RWPE2 (cell line): ENCODE measurements at places on chromosomes 12 and 14.
A peak's percentile ranks its signal among the peaks of the same experiment; 100 is the strongest.

- DNase-seq: no peak
- no peak overlapping the region for H3K27ac ChIP-seq
- no peaks in the 10 kb centered on the region for H3K4me1 ChIP-seq
- H3K27me3 ChIP-seq: no peaks in the 10 kb centered on the region
Observed at GRCh38 chr12:33536431-33536830, 96.8 kb upstream of the SYT10 start.

GRCh38 chr14:93303659-93304058 lies 29.2 kb downstream of the BTBD7 start:
- H3K4me1 ChIP-seq: peaks cover 14% of the 10 kb centered on the region
- no peaks in the 10 kb centered on the region; the same call in 1 of the 2 replicates for H3K36me3 ChIP-seq
- no peak overlapping the region for H3K27ac ChIP-seq
- H3K27me3 ChIP-seq: no peaks in the 10 kb centered on the region

- no peak for DNase-seq
- H3K27me3 ChIP-seq: no peaks in the 10 kb centered on the region
Observed at GRCh38 chr14:37150414-37150813, 22.0 kb downstream of the SLC25A21 start.

- no peak for DNase-seq
- no peaks in the 10 kb centered on the region for H3K36me3 ChIP-seq
- H3K27ac ChIP-seq: no peak overlapping the region
- H3K4me1 ChIP-seq: peaks cover 4% of the 10 kb centered on the region
- no peaks in the 10 kb centered on the region for H3K27me3 ChIP-seq
Observed at GRCh38 chr12:10196210-10196609, 16.5 kb upstream of the GABARAPL1 start.

GRCh38 chr14:69682136-69682535 lies 70.7 kb downstream of the SUSD6 start:
- no peak for DNase-seq
- H3K27me3 ChIP-seq: no peaks in the 10 kb centered on the region
- no peak overlapping the region for H3K4me3 ChIP-seq
- H3K27ac ChIP-seq: no peak overlapping the region
- H3K36me3 ChIP-seq: no peaks in the 10 kb centered on the region

DNA sequence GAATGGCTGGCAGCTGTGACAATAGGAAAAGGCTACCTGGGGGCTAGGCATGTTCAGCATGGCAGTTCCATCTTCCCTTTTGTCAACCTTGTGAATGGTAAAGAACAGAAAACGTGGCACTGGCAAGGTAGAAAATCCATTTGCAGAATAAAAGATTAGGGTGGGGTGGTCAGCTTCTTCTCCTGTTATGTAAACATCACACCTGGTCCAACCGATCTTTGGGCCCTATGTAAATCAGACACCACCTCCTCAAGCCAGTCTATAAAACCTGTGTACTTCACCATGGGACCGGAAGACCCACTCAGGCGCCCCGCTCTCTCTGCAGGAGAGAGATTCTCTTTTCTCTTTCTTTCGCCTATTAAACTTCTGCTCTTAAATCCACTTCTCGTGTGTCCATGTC lies 19.6 kb upstream of the TMEM30B start:
- no peak overlapping the region for H3K27ac ChIP-seq
- no peak overlapping the region for H3K4me3 ChIP-seq
- H3K36me3 ChIP-seq: no peaks in the 10 kb centered on the region
- DNase-seq: no peak
- no peaks in the 10 kb centered on the region for H3K27me3 ChIP-seq

DNA sequence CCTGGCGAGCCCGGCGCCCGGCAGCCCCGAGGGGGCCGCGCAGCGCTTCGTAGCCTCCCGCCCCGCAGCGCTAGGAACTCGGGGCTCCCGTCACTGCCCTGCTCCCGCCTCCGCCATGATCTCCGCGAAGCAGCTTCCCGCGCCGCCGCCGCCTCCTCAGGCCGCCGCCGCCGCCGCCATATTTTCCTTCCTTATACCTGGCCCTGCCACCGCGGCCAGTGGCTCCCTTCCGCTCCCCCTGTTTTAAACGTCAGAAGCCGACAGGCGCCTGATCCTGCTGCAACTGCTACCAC lies 286 bp downstream of the PPP4R3A start:
- DNase-seq: no peak
- peaks cover 4% of the 10 kb centered on the region for H3K4me1 ChIP-seq
- H3K36me3 ChIP-seq: peaks cover 38% of the 10 kb centered on the region
- H3K27me3 ChIP-seq: no peaks in the 10 kb centered on the region
- H3K4me3 ChIP-seq: peak overlapping the region; percentile 78

- no peak overlapping the region for H3K27ac ChIP-seq
- H3K4me1 ChIP-seq: no peaks in the 10 kb centered on the region
- DNase-seq: no peak
- H3K36me3 ChIP-seq: no peaks in the 10 kb centered on the region
- peaks cover 61% of the 10 kb centered on the region for H3K27me3 ChIP-seq
- no peak overlapping the region for H3K4me3 ChIP-seq
Observed at GRCh38 chr12:41189395-41190251, 1.5 kb downstream of the PDZRN4 start.

- no peak for DNase-seq
- H3K27me3 ChIP-seq: no peaks in the 10 kb centered on the region
- no peaks in the 10 kb centered on the region for H3K4me1 ChIP-seq
- H3K4me3 ChIP-seq: no peak overlapping the region
Observed at GRCh38 chr14:52988139-52988538, 37.3 kb upstream of the FERMT2 start.

DNA sequence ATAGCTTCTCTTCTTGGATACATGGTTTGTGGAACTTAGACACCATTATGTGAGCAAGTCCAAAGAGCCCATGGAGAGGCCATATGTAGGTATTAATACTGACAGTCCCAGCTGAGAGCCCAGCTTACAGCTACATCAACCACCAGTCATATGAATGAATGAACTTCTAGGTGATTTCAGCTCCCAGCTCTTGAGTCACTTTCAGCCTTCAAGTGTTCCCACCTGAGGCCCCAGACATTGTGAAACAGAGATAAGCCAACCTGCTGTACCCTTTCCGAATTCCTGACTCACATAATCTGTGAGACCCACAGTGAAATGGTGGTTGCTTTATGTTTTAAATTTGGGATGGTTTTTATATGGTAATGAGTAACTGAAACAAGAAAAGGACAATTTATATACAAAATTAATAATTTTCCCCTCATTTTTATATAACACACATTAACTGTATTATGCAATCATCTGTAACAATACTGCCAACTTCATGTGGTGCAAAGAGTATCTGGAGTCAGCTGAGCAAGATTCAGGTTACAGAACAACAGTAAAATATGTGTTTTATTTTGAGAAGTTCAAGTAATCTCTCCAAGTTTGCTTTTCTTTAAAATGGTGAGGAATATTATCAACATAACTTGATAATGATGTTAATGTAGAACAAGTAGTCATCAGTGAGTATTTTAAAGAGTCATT lies 27.7 kb upstream of the FBXO33 start:
- no peak overlapping the region for H3K4me3 ChIP-seq
- H3K27ac ChIP-seq: no peak overlapping the region
- no peaks in the 10 kb centered on the region for H3K4me1 ChIP-seq
- no peaks in the 10 kb centered on the region for H3K27me3 ChIP-seq
- no peak for DNase-seq
- no peaks in the 10 kb centered on the region for H3K36me3 ChIP-seq

DNA sequence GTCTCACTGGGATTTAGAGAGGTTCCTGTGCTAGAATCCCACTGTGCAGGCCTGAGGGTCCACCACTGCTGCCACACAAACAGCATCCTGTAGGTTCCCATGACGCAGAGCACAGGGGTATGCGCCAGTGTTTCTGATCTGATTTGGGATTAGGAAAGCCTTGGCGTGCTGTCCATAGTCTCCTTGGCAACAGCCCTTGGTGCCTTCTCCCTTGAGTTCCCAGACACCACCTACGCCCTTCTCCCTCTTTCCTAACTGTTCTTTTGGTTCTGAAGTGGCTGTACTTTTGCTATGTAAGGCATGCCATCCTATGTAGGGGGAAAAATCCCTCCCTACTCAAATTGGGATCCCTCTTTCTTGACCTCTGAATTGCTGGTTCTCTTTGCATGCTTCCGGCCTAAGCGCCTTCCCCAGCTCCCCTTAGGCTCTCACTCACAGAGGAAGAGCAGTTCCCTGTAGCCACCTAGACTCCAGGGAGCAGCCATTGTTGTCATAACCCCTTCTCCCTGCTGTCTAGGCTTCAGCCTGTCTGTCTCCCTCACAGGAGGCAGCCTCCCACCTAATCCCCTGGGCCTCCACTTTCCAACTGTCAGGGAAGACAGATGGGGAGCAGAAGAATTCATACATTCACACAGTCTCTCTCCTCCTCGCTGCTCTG lies 14.8 kb upstream of the RIC8B start:
- no peaks in the 10 kb centered on the region for H3K36me3 ChIP-seq
- no peak for DNase-seq
- no peaks in the 10 kb centered on the region for H3K27me3 ChIP-seq
- no peaks in the 10 kb centered on the region for H3K4me1 ChIP-seq
- no peak overlapping the region for H3K27ac ChIP-seq

- H3K4me3 ChIP-seq: no peak overlapping the region
- no peaks in the 10 kb centered on the region for H3K36me3 ChIP-seq
- H3K4me1 ChIP-seq: peaks cover 8% of the 10 kb centered on the region
- no peak overlapping the region for H3K27ac ChIP-seq
- no peak for DNase-seq
Observed at GRCh38 chr12:38175538-38175937, 141.0 kb upstream of the ALG10B start.
